Globus pallidus (tissue), 1 donor: ENCODE measurements at places on chromosomes 3 and 15.
A peak's percentile ranks its signal among the peaks of the same experiment; 100 is the strongest.

DNA sequence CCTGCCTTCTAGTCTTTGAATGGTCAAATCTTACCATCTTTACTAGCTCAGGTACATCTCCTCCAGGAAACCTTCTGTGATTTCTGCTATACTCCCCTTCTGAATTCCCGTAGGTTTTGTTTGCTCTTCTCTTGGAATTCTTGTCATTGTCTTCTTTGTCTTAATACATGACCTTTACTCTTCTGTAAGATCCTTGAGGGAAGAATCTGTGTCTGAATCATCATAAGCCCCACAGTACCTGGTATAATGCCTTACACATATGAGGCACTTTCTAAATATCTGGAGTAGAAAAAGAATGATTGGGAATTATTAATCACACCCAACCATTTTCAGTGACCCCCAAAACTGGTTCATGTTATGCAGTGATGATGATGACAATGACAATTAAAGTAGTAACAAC lies 210.1 kb upstream of the NR2E3 start:
- DNase-seq: no peak

- no peak for DNase-seq
Measured at GRCh38 chr3:32423956-32424557, 32.4 kb downstream of the CMTM7 start.

DNA sequence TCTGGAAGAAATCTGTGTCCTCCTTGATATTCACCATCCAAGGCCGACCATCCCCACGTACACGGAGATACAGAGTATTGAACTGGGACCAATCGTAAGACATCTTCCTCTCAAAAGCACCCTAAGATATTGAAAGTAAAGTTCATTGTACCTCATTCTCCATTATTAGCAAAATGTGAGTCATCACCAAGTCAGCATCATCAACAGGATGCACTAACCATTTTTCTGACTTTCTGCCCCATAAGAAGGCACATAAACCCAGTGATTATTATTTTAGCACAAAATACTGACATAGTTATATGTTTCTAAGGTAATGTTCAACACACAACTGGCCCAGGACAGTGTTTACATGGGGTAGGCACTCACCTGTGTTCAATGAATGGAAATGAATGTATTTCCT lies 7.4 kb downstream of the NDUFAF1 start:
- no peak for DNase-seq

DNA sequence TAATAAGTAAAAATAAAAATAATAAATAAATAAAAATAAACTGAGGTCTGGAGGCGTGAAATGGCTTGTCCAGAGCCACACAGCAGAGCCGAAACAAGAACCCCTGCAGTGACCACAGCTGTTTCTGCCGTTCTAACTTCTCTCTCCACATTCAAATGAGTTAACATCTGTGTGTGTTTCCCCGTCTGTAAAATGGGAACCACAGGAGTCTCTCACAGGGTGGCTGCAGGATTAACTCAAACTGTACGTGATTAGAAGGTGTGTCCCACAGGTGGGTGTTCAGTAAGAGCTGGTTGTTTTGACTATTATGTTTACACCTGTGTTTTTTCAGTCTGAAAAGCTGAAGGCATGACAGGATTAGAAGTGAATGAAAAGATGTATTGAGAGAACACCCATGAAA lies 27.0 kb upstream of the MUC4 start:
- no peak for DNase-seq

- DNase-seq: no peak
Measured at GRCh38 chr15:64197425-64197824, 34.6 kb upstream of the PPIB start.

- DNase-seq: no peak
Measured at GRCh38 chr3:186464424-186465093, 79.6 kb downstream of the CRYGS start.

DNA sequence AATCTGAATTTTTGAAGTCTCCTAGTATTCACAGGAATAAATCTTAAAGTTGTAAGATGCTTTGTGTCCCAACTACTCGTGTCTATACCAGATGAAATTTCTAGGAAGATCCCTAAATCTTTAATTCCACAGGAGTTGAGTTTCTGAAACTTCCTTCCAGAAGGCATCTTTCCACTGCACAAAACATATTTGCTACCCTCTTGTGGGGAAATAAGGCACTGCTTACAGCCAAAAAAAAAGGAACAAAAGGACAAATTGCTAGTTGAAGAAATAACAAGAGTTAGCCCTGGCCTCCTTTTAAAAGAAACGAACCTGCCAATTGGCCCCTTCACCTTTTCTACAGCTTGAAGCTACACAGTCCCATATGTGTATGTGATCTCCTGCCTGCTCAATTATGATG lies 54.0 kb downstream of the TAFA4 start:
- DNase-seq: no peak

DNA sequence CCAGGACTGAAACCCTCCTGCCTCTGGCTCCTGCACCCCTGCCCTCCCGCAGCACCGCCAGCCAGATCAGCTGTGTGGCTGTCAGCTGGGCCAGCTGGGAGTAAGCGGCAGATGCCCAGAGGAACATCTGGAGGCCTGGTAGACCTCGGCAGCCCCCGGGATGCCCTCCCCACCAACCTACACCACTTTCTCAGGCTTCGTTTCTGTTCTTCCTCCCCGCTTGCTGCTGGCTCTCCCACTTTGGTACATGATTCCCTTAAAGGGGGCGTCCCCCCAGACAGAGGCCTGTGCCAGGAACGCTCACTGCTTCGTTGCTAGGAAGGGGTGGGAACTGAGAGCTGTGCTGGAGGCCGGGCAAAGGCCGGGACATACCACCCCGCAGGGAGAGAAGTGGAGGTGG lies 91.4 kb upstream of the RPL32 start:
- DNase-seq: no peak

GRCh38 chr3:30309961-30310954 lies 296.1 kb upstream of the TGFBR2 start:
- no peak for DNase-seq

DNA sequence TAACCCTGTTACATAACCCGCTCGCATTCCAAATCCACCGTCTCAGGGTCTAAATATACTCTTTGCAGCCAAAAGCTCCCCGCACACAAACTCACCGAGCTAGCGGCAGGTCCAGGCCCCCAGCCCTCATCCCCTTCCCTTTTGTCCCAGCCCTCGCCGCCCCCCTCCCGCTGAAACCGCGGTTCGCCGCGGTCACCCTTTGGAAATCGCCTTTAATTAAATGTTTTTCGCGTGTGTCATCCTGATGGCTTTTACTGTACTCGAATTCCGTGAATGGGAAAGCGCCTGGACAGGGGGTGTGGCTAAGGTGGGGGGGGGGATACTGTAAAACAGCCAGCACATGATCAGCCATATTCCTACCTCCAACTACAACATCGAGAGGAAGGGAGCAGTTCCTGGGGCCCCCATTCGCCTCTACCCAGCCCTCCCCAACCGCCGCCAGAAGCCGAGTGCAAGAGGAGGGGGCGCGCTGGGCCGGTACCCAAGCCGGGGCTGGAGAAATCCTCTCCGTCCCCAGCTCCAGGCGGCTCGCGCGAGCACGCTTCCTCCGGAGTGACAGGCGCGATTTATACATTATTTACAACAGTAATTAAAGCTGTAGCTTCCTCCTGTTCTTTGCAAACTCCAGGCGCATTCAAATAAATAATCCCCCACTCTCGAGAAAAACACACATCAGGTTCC lies 1.7 kb downstream of the RORA start:
- DNase-seq: no peak

DNA sequence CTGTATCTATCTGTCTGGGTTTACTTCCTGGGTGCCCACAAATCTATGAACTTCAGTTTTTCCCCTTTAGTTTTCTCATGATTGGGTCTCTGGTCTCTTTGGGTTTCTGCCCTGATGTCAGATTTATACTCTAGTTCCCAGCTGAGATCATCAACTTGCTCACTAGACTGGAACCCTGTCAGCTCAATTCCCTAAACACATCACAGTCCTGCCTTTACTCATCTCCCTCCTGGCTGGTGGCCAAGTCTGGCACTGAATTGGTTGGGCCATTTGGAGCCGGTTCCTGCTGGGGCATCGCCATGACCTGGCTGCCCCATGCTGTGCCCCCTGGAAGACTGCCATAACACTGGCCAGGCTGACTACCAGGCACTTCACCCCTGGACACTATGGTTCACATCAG lies 345.3 kb downstream of the CHST2 start:
- no peak for DNase-seq

DNA sequence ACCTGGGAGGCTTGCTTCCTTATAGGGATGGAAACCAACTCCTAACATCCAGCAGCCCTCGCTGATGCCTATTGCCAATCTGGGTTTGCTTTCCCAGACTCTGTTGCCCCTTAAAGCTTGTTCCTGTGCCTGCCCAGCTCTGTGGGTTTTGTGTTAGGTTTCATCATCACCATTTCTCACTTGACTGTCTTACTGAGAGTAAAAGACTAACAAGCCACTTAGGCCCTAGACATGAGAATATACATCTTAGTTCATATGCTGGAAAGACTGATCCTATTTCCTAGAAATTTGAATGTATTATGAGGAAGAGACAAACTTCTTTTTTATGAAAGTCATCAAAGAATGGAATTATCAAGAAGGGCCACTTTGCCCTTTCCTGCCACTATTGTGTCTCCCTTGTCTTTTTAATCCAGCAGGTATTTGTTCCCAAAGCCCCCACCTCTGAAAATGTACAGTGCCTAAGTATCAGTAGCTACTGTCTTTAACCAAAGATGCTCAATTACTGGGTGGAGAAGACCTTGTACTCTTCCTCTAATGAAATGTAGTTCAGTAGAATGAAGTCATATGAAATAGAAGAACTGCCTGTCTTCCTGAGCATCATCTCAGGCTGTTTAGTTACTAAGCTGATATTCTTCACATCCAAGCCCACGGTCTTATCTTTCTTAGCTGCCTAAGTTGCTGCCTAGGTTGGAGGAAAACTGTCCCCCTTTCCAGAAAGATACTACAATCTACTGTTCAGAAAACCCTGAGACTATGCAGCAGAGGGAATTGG lies 59.8 kb upstream of the ZPLD1 start:
- no peak for DNase-seq

- DNase-seq: no peak
Measured at GRCh38 chr3:15493436-15493835, 28.1 kb downstream of the COLQ start.

- peak; percentile 59 for DNase-seq
Measured at GRCh38 chr3:74423867-74424266, 190.6 kb downstream of the CNTN3 start.

GRCh38 chr3:37985637-37986320 lies 4.8 kb upstream of the VILL start:
- no peak for DNase-seq

DNA sequence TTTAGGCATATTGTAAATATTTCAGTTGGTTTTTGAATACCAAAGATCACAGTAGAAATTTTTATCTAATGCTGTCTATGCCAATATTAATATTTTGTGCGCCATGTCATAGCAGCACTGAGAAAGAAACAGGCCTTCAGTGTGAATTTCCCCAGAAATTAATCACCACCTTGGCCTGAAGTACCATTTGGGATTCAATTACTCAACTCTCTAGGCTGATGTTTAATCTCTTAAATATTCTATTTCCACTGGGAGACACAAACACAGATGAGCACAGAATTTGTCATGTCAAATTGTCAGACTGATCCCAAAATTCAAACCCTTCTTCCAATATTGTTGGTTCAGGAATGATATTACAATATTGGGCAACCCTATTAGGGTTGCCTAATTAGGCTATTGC lies 509.3 kb downstream of the ROBO1 start:
- DNase-seq: no peak

- DNase-seq: no peak
Measured at GRCh38 chr3:8987226-8987625, 24.0 kb upstream of the RAD18 start.

DNA sequence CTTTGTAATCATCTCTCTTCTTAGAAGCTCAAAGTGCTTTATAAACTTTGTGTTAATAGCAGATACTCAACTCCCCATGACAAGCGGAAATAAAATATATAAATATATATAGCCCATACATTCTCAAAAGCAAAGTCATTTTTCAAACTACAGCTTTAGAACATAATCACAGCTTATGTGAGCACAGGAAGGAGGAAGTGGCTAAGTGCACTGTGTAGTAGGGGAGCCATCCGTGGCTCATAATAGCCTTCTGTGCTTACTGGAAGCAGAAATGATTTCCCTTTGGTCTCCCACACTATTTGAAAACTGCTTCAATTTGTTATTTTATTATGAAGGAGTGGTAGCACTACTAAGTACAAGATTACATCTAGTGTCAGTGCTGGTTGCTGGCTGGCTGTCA lies 151.4 kb upstream of the ARL6 start:
- no peak for DNase-seq

DNA sequence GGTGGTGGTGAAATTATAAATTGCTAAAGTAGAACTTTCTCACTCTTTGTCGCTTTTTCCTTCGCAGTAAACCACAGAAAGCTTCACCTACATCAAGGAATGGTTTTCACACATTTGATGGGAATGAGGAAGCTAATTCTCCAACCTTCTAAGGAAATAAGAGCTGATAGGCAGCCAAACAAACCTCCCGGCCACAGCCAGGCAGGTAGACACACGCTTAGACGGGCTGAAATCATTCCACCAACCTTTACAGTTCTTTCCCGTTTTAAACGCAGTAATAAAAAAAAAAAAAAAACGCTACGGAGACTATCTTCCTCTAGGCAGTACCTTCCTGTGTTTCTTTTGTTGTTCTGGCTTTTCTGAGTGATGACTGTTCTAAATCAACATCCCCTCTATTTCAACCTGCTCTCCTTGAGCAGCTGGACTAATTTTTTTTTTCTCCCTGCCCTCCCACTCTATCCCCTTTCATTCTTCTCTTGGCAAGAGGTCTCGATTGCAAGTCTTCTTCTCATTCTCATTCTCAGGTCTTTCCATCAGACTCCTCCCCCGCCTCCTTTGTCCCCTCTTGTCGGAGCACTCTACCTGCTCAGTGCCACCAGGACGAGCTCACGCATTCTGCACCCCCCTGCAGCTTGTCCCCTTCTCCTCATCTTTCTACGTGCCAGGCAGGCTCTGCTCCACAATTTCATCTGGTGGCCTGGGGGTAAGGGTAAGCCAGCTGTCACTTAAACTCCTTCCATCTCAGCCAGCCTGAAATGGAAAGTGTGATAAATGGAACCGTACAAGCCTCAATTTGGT lies 391.1 kb upstream of the MDFIC2 start:
- DNase-seq: no peak

DNA sequence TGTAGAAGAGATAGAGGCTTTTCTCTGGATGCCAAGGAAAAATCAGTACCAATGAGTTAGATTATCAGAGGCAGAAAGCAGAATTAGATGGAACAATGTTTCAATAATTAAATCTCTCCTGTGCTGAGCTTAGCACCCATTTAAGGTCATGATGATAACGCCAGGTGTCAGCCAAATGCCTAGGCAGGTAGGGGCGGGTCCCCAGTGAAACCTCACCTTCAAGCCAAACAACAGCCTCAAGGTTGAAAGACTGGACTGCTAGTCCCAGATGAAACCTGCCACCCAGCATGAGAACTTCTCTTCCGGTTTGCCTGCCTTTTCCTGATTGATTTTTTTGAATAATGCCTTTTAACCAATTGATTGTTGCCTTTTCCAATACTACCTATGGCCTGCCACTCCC lies 363.0 kb downstream of the PLOD2 start:
- no peak for DNase-seq

DNA sequence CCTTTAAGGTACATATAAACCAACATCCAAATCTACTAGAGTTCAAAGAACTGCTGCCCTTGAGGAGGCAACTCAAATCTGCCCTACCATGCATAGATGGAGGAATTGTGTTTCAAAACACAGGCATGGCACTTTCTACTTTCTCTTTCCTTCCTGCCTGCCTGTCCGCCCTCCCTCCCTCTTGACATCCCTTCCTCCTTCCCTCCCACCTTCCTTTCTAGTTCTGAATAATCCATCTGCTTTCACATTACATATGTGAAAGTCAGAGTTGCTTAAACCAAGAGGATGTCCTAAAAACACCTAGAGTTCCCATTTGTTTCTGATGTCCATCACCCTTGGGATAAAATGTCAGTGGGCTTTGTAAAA lies 537.6 kb downstream of the FOXP1 start:
- no peak for DNase-seq
